Kasumi-1 (cell line): ENCODE measurements at places on chromosomes 2 and 18.
A peak's percentile ranks its signal among the peaks of the same experiment; 100 is the strongest.

GRCh38 chr18:3615374-3615985 lies 165.5 kb downstream of the TGIF1 start:
- no peak for DNase-seq

DNA sequence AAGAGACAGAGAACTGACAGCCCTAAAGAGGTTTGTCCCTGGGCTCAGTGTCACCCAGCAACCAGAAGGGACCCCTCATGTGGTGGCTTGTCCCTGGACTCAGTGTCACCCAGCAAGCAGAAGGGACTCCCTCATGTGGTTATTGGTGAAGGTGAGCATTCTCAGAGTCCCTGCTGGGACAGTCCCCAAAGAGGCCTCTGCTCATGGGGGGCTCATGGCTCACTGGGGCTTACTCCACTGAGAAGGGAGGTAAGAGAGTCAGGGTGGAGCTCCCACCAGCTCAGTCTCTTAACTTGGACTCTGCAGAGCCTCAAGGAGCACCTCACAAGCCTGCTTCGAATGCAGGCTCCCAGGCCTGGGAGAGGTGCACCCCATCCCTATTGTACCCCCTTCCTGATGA lies 145.2 kb upstream of the COPS8 start:
- no peak for DNase-seq

- no peak for DNase-seq
These were observed 1386.5 kb downstream of the RPIA start for GRCh38 chr2:90077948-90078347.

DNA sequence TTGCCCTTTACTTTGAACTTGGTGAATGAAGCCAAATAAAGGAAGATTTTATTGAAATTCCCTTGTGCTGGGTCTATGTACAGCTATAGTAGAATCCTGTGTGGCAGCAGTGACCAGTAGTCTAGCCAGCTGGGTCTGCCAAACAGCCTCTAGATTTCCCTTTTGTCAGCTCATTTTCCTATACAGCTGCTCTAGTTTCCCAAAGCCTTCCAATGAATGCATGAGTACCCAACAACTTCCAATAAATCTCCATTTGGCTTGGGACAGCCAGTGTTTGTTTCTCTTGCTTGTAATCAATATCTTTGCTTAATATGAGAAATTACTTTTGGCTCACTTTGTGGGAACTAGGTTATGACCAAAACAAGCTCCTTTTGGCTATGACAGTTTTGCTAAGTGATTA lies 43.6 kb downstream of the SCN9A start:
- no peak for DNase-seq

- no peak for DNase-seq
These were observed 39.8 kb downstream of the GREB1 start for GRCh38 chr2:11573418-11574175.

GRCh38 chr2:145095641-145096435 lies 575.9 kb upstream of the ZEB2 start:
- DNase-seq = peak; percentile 34

DNA sequence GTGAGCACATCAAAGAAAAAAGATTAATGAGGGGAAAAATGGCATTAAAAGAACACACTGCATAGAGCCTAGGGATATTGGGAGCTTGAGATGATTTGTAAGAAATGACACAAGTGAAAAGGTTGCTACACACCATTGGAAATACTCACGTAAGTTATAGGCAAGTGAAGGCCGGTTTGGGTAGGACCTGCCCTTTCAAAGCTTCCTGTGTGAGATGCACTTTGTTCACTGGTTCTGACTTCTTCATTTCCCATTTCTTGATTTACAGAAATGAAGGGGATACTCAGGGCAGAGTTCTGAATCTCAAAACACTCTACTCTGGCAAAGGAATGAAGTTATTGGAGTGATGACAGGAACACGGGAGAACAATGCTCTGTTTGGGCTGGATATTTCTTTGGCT lies at the start of gene IL18RAP:
Gene IL18RAP (plus strand): TSS at position 251 of the 400 bp plus-strand sequence. CDS start 118 bp downstream, at position 369.
- DNase-seq = no peak

DNA sequence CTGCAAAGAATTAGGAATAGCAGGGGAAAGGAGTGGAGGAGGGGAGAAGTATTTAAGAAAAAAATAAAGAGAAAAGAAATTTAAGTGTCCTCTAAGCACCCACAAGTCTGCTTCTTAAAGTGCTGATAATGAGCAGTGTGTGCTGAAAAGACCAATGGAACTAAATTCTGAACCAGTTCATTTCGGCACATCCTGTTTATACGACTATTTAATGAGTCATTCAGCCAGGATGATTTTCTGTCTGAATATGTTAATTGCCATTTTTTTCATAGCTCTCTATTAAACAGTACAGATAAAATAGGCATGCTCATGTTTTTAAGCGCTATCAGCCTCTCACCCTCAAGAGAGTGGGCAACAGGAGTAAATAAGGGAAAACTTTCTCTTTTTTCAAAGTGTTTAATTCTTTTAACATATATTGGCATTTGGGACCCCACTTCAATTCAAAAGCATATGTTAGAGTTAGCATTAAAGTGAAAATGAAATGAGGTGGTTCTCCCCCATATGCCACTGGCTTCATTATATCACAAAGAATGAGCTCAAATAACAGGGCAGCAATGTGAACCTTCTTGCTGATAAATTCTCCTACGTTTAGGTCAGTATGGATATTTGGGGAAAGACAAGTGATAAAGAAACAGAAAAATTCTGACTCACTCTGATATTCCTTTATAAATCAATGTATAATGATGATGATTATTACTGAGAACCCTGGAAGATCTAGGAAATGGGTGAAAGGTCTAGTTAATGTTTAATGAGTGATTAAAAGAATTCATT lies 87.5 kb downstream of the TCF4 start:
- DNase-seq = no peak

DNA sequence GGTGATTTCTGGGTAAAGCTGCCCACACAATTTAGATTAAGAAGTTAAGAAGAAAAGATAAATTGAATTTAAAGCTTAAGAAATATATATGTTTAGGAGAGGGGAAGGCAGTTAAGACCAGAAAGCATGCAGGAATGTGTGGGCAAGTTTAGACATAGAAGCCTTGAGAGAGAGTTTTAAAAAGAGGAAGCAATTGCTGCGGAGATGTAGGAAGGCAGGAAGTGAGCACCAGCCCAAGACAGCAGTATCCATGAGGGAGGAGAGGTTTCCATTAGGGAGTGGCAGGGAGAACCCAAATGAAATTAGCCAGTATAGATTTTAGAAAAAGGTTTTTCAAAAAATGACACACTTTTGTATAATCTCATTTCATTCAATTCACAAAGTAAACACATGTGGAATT lies 24.3 kb downstream of the DSC2 start:
- DNase-seq = peak; percentile 90

DNA sequence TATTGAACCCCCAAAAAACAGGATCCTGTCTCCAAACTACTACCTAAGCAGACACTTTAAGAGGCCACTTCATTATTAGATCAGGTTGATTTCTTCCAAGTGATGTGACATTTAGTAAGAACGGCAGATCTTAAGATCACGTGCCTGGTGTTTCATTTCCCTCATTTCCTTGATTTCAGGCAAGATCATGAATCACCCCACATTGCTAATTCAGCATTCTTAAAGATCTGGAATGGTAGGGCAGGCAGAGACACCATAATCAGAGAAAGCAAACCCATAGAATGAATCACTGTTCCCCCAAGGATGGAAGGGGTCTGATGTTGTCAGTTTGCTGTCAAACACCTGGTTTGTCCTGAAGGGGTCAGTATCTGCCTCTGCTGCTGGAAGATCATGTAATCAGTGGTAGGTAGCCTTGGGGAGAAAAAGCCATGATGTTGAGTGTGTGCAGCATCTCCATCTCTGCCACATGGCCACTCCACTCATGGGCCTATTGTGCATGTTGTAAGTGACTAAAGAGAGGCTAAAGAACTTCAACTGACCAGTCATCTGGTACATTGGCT lies 133.9 kb downstream of the ARHGAP15 start:
- no peak for DNase-seq

DNA sequence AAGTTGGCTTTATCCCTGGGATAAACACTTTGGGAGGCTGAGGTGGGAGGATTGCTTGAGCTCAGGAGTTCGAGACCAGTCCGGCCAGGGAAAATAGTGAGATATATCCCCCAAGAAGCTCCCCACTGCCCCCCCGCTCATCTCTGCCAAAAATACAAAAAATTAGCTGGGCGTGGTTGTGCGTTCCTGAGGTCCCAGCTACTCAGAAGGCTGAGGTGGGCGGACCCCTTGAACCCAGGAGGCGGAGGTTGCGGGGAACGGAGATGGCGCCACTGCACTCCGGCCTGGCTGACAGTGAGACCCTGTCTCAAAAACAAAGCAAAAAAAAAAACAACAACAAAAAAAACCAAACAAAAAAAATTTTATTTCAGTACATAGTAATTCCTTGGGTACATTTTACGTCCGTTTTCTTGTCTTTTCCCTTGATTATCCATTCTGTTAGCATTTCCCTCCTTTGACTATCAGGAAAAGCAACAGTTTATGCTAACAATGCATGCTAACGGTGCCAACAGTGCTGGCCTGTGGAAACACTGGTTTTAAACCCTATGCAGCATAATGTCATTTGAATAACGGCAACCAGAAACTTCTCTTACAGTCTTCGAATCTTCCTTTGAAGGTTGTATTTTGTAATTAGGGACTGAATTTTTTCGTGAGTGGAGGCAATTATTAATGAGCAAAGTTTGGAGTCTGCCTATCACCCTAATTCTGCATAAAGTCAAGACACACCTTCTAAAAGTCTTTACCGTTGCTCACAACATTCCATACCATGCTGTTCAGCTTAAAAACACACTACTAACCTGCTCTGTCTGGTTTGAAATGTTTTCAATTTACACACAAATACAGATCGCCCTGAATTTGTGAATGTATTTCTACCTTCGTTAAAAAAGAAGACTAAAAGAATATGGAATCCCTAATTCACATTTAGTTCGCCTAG lies 721 bp upstream of the MIB1 start:
- DNase-seq = peak; percentile 73

DNA sequence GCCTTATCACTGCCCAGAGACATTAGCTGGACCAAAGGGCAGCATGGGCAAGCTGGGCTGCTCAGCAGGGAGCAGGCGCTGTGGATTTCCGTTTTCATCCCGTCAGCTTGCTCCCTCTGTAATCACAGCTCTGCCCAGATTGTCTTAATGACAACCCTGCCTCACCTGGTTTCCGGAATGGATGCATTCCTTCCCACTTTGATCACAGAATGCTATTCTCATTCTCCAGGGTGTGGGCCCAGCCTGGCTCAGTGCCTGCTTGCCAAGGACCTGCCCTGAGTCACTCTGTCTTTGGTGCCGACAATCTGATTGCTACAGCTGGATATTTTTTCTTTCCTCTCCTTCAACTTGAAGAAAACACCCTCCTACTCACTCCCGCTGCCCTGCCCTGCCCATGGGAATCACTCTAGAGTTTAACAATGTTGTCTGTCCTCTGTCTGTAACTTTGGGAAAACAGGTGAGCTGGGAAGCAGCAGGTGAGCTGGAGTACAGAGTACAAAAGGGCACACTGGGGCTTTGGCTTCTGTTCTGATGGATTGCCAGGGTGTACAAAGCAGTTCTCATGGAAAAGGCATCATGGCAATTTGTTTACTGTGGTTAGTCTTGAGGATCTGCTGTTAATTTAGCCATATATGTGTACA lies 27.2 kb upstream of the FAM136A start:
- DNase-seq = no peak
